ENCODE measurements at places on chromosomes 6 and 20. TPM values are rescaled to one million over a fixed set of nuclear protein-coding genes. Genes with fewer than 3 reads are reported as not detected.

Gene TRIM10
- total RNA-seq: 2.2 TPM

Gene MAS1
- 0.06 TPM for total RNA-seq

GRCh38 chr20:33443006-33443511 lies 504 bp downstream of the SNTA1 start:
- no peaks in the 10 kb centered on the region for H3K27me3 ChIP-seq
- peaks cover 6% of the 10 kb centered on the region for H3K36me3 ChIP-seq
- no peak overlapping the region for H3K27ac ChIP-seq
- peak overlapping the region; percentile 38 for H3K4me3 ChIP-seq
- DNase-seq: no peak
- peaks cover 37% of the 10 kb centered on the region for H3K4me1 ChIP-seq

DNA sequence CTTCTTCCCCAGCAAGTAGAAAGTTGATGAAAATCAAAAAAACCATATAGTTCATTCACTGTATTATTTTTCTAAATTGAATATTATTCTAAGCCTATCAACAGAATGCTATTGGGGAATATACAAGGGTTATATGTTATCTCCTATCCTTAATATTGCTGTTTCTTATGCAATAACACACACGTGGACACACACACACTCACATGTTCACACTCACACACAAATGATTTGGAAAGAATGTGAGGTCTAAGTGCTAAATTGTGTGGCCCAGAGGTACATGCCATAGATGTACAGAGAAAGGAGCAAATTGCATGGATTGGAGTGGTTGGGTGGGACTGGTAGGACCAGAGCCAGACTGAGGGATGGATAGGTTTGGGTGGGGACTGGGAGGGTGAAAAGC lies 45.1 kb downstream of the RIOK1 start:
- H3K27ac ChIP-seq: no peak overlapping the region
- H3K4me1 ChIP-seq: peaks cover 7% of the 10 kb centered on the region
- no peaks in the 10 kb centered on the region for H3K36me3 ChIP-seq
- no peak overlapping the region for H3K4me3 ChIP-seq
- H3K27me3 ChIP-seq: no peaks in the 10 kb centered on the region

DNA sequence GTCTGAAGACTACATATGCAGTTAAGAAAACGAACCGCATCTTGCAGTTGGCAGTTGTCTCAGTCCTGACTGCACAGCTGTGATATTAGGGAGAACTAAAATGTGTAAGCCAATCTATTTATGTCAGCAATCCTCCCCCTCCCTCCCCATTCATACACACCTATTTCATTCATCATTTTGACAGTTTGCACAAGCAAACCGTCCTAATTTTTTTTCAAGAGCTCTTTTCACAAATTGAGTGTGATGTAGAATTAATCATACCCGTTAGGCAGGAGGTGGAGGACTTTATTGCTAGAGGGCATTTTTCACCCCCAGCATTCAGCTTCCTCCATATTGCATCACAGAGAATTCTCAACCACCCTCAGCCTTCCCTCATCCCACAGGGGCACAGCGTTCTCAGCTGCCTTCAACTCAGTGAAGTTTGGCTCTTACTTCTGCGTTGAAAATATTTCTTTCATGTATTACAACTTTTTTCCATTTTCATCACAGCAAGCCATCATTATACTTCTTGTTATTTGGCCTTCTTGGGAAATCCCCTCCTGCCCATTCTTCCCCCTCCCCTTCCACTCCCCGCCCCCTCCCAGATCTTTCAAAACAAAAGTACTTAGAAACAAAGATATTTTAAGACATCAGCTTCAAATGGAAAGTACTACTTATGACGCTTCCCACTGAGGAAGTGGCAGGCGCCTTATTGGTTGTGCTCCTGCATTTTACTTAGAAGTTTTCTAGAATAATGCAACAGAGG lies 37.5 kb downstream of the NOX3 start:
- no peaks in the 10 kb centered on the region for H3K36me3 ChIP-seq
- no peak overlapping the region for H3K4me3 ChIP-seq
- no peaks in the 10 kb centered on the region for H3K27me3 ChIP-seq
- DNase-seq: no peak

GRCh38 chr6:148967541-148967956 lies 220.7 kb downstream of the UST start:
- peaks cover 2% of the 10 kb centered on the region for H3K27me3 ChIP-seq
- peak; percentile 90 for DNase-seq
- no peak overlapping the region for H3K4me3 ChIP-seq
- H3K4me1 ChIP-seq: peaks cover 41% of the 10 kb centered on the region
- H3K36me3 ChIP-seq: peaks cover 3% of the 10 kb centered on the region

DNA sequence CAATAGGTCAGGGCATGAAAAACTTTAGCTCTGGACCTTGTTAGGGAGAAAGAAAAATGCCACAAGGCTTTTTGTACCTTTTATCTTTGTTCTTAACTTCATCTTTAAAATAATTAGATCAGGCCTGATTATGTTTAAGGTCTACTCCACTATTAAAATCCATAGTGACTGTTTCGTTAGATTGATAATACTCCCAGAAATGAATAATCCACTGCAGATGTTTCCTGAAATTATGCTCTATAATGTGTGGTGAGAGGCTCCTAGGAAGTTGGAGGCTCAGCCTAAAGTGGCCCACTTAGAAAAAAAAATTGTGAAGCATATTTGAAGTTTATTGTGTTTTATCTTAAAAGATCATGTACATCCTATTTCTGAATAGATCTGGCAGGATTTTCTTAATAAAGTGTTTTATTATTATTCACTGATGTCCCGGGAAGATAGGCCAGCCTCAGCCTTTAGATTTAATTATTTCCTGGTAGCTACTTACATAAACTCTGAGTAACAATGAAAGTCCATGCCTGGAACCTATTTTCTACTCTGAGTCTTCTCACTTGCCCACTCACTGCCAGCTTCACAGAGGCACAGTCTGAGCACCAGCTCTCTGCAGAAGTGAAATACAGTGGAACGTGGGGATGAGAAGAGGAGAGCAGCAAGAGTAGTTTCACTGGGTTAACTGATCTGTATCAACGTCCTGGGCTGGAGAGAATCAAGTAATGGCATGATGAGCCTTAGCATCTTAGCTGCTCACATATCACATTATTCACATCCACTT lies 126.8 kb upstream of the TMEM170B start:
- no peaks in the 10 kb centered on the region for H3K4me1 ChIP-seq
- no peaks in the 10 kb centered on the region for H3K36me3 ChIP-seq
- DNase-seq: no peak
- no peak overlapping the region for H3K27ac ChIP-seq
- no peaks in the 10 kb centered on the region for H3K27me3 ChIP-seq
- no peak overlapping the region for H3K4me3 ChIP-seq

- H3K4me1 ChIP-seq: no peaks in the 10 kb centered on the region
- peaks cover 44% of the 10 kb centered on the region for H3K36me3 ChIP-seq
- no peak for DNase-seq
- no peak overlapping the region for H3K27ac ChIP-seq
- no peak overlapping the region for H3K4me3 ChIP-seq
These were observed 11.9 kb upstream of the LATS1 start for GRCh38 chr6:149729824-149730223.
